ENCODE measurements at places on chromosomes 5 and 9.

DNA sequence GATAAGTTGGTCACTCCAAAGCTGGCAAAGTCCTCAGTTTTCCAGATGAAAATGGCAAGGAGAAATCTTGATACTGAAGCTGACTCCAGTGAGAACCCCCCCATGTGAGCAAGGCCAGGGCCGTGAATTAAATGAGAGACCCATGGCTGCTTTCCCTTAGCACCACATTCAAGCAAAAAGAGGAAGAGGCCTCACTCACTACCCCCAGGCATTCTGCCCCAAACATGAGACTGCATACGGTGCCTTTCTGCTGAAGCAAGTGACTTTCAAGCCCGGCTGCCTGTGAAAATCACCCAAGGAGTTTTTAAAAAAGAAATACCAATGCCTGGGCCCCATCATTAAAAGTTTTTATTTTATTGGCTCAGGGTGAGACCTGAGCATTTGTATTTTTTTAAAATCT lies 66.9 kb downstream of the TMEM252 start:
- DNase-seq: no peak

DNA sequence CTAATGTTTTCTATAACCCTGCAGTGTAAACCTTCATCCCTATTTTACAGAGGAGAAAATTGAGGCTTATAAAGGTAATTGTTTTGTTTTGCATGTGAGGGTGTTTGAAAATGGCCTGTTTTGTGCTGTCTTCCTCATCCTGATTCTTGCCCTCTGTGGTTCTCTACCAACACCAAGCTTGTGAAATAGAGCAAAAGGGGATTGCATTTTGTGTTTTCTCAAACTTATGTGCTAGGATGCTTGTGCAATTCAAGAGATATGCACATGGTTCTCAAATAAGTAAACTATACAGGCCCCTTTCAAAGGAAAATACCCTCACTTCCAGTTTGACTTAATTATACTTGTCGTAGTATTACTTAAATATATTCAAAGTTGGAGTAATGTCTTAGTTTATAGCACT lies 17.2 kb downstream of the PAM start:
- DNase-seq: no peak

DNA sequence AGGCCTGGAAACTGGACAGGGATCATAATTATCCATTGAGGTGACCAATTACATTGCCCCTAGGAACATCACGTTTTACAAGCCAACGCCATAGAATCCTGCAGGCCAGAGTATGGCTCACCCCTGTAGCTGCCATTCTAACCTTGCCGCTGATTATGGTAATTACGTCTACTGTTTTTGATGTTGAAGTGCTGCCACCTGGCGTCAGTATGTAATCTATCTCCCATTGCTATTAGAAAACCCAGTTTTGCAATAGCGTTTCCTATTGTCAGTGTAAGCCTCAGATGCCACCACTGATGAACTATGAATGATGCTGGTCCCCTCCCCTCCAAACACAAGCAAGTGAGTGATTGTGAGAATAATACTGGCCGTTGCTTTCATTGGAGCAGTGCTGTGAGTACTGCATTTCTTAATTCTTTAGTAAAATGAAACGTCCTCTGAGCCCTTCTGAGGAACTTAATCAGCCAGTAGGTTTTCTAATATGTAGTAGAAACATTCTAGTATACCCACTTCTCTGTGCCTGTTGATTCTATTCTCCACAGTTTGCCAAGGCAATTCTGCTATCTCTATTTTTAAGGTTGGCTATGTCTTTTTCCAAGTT lies 100.5 kb upstream of the NMUR2 start:
- no peak for DNase-seq

GRCh38 chr9:98885575-98886295 lies 58.0 kb upstream of the COL15A1 start:
- no peak for DNase-seq

DNA sequence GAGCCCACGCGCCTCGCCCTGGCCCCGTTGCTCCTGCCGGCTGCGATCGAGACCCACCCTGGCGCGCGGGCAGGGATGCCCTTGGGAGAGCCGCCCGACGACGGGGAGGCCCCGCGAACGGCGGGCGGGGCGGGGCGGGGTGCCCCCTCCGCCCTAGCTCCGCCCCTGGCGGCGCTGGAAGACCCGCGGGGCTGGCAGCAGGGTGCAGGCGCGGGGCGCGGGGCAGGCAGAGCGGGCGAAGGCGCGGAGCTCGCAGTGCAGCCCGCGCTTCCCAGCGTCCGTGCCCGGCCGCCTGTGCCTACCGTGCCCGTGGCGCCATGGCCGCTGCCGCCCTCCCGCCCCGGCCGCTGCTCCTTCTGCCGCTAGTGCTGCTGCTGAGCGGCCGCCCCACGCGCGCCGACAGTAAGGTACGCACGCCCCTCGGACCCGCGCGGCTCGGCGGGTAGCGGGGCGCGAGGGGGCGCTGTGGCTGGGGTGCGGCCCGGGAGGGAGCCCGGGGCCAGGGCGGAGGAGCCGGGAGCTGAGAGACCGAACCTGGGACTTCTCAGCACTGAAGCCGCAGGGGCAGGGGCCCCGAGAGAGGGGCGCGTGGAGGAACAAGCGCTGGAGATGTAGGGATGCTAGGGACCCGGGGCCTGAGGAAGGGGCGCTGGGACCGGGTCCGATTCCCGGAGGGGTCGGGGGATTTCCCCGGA lies at the start of gene OLFML2A:
Gene OLFML2A (plus strand): TSS at position 180 of the 695 bp plus-strand sequence. CDS start 138 bp downstream, at position 318.
- DNase-seq: no peak

DNA sequence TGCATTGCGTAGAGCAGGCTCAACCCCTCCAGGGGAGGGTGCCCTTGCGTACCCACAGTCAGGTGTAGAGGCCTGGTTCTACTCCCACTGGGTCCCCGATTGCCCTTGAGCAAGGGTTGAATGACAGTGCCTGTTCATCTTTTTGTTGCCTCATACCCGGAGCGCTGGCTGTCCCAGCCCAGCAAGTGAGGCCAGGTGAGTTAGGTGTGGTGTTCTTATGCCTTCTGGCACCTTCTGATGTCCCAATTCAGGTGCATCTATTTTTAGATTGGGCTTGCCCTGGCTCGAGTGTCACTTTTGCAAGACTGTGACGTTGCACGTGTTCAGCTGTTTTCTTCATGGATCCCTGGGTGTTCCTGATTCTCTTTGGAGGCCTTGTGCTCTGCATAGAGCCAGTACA lies 257.8 kb downstream of the GOLPH3 start:
- DNase-seq: no peak

GRCh38 chr9:73093740-73094379 lies 57.8 kb upstream of the ANXA1 start:
- no peak for DNase-seq

DNA sequence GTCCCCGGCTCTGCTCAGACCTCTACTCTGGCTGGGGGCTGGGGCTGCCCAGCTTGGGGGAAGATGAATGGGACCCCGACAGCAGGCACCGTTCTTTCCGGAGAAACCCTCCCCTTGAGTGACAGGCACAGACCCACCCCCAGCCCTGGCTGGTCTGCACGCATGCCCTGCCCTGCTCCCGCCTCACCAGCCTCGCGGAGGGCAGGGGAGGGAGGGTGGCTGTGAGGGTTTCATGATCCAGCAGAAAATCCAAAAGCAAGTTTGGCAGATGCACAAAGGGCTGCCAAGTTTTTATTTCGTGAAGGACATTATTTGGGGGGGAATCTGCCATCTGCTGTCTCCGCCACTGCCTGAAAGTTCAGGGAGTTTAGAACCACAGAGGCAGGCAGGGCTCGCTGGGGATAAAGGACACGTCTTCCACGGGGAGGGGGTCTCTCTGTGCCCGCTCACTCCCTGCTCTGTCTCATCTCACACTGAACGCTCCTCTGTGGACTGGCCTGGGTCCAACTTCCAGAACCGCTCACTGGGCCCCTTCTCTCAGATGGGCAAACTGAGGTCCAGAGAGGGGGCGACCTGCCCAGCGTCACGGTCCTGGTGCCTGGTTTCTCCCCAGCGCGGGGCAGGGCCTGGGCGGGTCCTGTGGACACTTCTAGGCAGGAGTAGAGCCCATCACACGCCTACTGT lies 92.9 kb downstream of the RXRA start:
- no peak for DNase-seq

- DNase-seq: peak; percentile 62
Observed at GRCh38 chr5:76403766-76404222, 709 bp downstream of the IQGAP2 start.

- DNase-seq: no peak
Observed at GRCh38 chr5:88452820-88453219, 184.2 kb upstream of the TMEM161B start.

- no peak for DNase-seq
Observed at GRCh38 chr5:37391591-37391990, 12.5 kb downstream of the WDR70 start.

DNA sequence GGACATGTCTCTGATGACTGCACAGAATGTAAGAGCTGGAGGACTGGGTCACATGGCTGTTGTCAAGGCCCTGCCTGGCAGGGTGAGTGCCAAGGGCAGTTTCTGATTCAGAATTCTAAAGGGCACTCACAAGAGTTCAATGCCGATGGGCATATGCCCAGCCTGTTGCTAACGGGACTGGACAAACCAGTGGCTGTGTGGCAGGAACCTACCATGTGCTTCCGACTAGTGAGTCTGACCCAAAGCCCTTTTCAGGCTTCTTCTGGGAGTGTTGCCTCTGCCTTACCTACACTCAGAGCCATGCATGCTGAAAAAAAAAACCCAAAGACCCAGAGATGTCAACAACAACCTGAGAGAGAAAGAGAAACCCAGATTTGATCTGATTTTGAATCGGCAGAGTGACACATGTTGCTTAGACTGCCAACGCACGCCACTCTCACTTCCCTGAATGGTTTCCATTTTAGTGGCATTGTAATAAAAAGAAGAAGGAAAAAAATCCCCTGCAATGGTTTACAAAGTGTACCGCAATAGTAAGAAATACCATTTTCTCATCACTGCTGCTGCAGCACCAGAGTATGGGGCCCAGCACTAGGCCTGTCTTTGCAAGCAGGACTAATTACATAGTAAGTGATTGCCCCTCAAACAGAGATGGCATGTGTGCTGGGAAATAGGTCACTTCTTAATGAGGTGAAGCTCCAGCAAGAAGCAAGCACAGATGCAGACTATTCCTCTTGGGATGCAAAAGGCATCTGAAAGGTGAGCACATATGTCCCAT lies 194.3 kb downstream of the PALM2AKAP2 start:
- peak; percentile 52 for DNase-seq

DNA sequence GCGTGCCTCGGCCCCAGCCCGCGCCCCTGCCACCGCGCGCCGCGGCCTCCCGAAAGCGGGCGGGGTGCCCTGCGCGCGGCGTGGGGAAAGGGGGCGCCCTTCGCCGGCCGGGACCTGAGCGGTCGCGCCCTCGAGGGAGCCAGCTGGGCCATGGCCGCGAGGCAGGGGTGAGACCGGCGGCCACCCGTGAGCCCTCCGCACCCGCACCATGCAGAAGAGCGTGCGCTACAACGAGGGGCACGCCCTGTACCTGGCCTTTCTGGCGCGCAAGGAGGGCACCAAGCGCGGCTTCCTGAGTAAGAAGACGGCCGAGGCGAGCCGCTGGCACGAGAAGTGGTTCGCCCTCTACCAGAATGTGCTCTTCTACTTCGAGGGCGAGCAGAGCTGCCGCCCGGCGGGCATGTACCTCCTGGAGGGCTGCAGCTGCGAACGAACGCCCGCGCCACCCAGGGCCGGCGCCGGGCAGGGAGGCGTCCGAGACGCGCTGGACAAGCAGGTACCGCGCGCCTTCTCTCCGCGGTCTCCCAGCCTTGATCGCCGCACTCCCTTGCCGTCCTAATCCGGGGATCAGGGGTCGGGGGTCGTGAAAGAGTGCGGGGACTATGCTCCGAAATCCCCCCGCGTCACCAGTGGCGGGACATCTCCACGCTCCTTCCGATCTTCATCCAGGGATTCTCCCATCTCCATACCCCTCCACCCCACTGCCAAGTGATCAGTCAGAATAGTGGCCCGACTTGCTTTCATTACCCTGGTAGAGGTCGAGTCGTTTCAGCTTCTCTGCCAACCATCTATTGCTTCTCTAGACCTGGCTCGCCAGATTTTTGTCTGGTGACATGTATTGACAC lies 590 bp downstream of the RASGRF2 start:
- peak; percentile 56 for DNase-seq

DNA sequence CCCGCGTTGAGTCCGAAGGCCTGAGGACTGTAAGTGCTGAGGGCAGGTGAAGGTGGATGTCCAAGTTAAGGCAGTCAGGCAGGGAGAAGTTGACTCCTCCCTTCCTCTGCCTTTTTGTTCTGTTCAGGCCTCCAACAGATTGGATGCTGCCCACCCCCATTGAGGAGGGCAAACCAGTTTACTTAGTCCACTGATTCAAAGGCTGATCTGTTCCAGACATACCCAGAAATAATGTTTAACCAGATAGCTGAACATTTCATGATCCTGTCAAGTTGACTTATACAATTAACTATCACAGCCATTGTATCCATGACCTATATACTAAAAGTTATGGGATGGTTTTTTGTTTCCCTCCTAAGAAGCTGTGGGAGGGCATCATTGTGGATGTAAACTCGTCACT lies 8.3 kb upstream of the TEX48 start:
- no peak for DNase-seq

DNA sequence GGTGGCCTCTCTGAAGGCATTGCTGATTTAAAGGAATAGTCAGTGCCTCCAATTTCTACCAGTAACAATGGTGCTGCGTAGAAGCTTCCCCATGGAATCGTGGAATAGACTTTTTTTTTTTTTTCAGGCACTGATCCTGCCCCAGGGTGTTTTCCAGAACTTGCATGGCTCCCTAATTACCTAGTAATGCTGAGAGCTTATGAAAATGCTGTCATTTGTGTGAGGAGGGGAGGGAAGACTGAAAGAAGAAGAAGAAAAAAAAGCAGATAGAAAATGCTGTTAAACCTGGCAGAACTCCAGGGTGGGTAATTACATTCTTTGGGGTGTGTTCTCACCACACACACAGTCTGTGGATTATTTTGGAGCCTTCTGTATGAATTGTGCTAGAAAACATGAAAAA lies 4.8 kb upstream of the GRIA1 start:
- no peak for DNase-seq

DNA sequence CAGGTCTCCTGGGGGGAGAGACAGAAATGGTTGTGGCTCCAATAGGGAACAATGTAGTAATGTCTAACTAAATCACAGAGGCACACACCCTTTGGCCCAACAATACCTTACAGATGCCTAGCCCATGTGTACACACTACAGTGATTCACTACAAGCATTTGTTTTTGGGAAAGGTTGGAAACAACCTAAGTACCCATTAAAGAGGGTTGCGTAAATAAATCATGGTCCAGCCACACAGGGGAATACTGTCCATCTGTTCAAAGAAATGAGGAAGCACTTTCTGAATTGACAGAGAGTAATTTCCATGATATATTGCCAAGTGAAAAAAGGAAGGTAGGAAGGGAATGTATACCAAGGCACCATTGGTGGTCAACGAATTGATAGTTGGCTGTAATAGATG lies 22.0 kb upstream of the GTF3C5 start:
- no peak for DNase-seq

- no peak for DNase-seq
Observed at GRCh38 chr5:14560091-14560595, 21.4 kb upstream of the OTULINL start.

- DNase-seq: no peak
Observed at GRCh38 chr9:130414081-130414731, 30.6 kb upstream of the ASS1 start.

DNA sequence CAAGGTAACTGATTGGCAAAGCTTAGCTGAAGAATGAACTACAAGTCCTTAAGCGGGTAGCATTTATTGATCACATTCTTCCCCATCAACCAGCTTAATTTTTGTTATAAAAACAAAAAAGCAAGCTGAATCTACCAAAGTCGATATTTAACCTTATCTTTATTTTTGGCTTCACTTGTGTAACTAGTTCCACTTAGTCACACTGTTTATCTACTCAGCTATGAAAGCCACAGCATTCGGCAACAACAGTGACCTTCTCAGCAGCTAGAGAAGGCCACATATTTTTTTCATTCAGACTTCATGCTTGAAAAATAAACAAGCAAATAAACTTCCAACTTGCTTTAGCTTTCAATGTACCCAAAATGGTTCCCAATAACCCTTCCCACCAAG lies 69.4 kb downstream of the KLHL3 start:
- no peak for DNase-seq

Measured in activated CD4-positive, CD25-positive, alpha-beta regulatory T cell treated with anti-CD3 and anti-CD28 coated beads, Interleukin-2, amount 50 U/mL, for 72 hours (primary cell).